Spleen (tissue), 13 donors: ENCODE measurements at places on chromosomes 4 and X. TPM values are rescaled to one million over a fixed set of nuclear protein-coding genes. Genes with fewer than 3 reads are reported as not detected.

DNA sequence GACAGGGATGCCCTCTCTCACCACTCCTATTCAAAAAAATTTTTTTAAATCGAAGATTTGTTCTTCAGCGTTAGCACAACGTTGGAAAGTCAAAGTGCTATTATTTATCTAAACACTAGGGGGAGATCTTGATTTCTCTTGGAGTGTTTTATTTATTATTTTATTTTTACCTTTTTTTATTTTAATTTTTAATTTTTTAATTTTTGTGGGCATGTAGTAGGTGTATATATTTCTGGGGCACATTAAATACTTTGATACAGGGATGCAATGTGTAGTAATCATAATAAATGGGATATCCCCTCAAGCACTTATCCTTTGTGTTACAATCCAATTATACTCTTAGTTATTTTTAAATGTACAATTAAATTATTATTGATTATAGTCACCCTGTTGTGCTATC is 37.4 kb upstream of the SLC10A4 start:
- no peak for DNase-seq

DNA sequence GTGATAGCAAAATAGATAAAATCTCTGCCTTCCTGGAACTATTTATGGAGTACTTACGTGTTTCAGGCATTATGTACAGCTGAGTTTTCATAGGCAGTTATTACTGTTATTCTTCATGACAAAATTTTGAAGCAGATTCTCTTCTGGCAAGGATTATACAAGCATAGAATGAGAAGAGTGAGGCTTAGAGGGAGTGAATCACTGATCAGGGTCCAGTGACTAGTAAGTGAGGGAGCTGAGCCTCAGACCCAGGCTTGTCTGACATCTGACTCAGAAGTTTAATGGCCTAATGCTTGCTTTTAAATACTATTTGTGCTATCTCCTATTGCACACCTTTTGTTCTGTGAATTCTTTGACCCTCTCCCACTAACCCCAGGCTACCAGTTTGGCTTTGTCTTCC is 110.6 kb downstream of the DTHD1 start:
- no peak for DNase-seq

GRCh38 chrX:42017971-42018370 is 94.6 kb upstream of the CASK start:
- no peak for DNase-seq

DNA sequence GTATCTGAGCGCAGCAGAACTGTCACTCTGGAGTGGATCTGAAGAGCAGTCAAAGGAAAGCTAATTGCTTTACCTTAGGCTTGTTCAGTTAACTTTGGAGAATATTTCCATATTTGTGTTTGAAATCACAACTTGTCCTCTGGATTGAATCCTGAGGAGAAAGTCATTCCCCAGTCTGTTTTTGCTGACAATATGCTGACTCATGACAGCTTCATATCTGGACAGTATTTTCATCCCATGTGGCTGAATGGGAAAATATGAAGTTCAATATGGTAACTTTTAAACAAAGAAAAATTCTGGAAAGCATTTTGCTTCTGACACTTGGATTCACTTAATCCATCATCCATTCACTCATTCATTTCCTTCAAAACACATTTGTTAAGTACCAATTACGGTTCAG is 46.3 kb upstream of the MAGEC3 start:
- DNase-seq, result no peak

Gene ODAPH
- not detected for total RNA-seq

Gene HOPX
- 8.0 TPM for total RNA-seq

Gene LEF1
- 55.4 TPM for total RNA-seq
